ENCODE measurements at places on chromosomes 13 and 19.

DNA sequence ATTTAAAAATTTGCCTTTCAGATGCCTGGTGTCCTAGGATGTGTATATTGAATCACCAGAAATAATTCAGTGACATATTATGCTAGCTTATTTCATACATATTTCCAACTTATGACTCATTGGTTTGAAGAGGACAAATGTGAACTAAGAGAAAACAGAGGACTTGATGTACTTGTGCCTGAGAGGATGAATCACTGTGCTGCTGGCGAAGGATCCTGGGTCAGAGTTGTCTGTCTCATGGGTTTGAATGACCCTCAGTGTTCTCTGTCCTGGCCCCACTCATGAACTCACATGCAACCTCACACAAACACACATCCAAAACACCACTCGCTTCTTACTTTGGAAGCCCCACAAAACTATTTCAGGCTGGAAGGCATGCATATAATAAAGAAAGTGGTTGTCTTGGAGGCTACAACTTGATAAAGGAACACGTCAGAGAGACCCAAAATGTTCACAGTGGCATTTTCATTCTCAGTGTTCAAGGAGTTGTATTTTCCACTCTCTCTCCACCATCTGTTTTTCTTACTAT, 129.0 kb upstream of the SPRY2 start:
- no peak for DNase-seq

- no peak for DNase-seq
Measured at GRCh38 chr13:77874406-77874805, 44.2 kb downstream of the EDNRB start.

DNA sequence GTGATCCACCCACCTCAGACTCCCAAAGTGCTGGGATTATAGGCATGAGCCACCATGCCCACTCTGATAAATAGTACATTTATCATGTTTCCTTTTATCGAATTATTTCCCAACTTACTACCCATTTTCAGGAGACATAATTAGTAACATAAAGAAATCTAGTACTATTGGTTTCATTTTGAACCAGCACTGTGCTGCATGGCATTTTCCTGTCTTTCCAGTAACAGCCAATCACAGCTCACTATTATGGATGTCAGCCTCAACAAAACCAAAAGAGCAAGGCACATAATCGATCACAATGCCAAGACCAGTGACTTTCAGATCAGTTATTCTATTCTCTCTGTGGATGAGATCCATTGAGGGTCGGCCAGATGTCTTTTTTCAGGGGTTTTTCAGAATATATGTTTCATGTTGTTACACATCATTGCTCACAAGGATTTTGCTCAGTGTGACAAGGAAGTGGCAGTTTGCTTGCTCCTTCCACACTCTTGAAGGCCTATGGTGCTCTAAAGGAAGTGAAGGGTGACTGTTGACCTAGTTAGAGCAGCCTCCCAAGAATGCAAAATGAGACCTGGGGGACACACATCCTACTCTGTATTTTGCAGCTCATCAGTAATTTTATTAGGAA, 233.4 kb downstream of the KCNRG start:
- no peak for DNase-seq

DNA sequence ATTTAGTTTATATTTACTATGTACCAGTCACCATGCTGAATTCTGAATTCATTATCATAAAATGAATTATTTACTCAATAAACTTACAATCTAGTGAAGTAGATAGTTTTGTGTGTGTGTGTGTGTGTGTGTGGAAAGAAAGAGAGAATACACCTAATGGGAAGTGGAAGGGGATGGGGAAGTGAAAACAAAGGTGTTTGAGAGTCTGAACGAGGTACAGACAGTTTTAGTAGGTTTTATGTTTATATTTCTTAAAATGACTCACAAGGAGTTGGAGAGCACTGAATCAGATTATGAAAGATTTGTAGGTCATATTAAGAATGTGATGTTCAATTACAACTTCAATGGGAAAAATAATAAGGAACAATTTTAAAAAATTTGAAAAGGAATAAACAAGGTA, 1753.0 kb downstream of the SLITRK1 start:
- DNase-seq: no peak

- no peak for DNase-seq
Measured at GRCh38 chr19:42017040-42017439, 23.0 kb upstream of the ATP1A3 start.

GRCh38 chr13:45662162-45662561, 40.0 kb upstream of the CBY2 start:
- DNase-seq: no peak

- DNase-seq: no peak
Measured at GRCh38 chr13:109743706-109744453, 42.5 kb downstream of the IRS2 start.

GRCh38 chr19:19098084-19098702, 34.4 kb downstream of the SLC25A42 start:
- no peak for DNase-seq

GRCh38 chr13:34507630-34508029, 434.4 kb upstream of the NBEA start:
- DNase-seq: no peak

DNA sequence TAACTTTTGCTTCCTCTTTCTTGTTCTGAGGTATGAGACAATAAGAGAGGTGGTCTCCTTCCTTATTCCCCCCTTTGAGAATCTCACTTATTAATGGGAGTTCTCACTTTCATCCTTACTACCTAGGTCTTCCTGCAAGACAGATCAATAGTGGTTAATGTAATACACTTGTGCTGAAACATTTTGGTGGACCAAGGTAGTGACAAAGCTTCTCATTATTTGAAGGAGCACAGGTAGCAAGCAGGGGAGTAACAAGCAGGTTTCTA, 17.9 kb downstream of the ZNF700 start:
- DNase-seq: no peak

DNA sequence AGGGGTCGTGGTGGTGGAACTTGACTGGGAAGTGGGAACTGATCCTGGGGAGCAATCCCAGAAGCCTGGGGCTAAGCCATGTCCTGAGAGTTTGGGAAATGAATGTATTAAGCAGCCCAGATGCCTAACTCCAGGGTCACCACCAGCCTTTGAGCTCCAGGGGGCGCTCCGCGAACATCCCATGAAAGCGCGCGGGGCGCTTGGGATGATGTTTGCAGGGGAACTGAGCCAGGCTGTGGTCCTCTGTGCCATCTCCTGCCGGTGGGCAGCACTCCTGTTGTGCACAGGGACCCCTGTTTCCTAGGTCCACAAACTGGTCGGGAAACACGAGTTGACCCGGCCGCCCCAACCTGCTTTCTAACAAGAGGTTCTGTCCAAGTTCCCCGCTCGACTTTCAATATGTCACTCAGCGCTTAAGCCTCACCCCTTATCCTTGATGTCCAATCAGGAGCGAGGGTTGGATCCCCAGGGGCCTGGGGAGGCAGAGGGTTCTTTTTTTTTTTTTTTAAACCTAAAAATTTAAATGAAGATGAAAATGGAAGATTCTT, 14.4 kb downstream of the LEUTX start:
- DNase-seq: peak; percentile 15

- no peak for DNase-seq
Measured at GRCh38 chr19:49921871-49922795, 6.9 kb upstream of the ATF5 start.

- DNase-seq: no peak
Measured at GRCh38 chr19:52635786-52636570, 2.2 kb downstream of the ZNF83 start.

GRCh38 chr13:45737571-45738017, 35.5 kb downstream of the CBY2 start:
- no peak for DNase-seq

DNA sequence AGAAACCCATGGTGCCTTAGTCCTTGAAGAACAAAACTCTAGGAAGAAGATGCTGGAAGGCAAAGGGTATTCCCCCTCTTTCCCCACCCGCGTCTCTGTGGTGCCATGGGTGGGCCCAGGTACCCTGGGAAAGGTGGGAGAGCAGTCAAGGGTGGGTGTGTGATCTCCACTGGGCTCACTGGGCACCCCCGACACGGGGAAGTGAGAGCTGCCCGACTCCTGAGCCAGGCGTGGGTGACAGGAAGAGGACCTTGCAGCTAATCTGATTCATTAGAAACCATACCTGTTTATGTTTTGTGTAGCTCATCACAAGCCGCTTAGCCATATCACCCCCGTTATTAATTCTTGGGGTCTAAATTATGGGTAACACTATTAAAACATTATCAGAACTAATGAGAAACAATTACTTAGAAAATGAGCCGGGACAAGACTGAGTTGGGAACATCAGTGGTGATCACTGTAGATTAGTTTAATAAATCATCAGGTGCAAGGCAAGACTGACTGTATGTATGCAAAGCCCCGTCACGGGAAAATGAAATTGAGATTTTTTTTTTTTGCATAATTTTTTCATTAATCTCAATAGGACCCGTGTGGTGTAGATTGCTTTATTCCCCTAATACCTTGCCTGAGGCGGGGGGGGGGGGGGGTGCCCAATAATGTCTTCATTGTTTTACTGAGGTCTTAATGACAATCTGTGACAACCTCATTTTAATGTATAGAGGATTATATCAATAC, 77.3 kb downstream of the ZIC5 start:
- DNase-seq: no peak

- no peak for DNase-seq
Measured at GRCh38 chr19:30691819-30692166, 319.6 kb downstream of the ZNF536 start.

GRCh38 chr13:101398920-101399319, 17.4 kb downstream of the NALCN start:
- no peak for DNase-seq

DNA sequence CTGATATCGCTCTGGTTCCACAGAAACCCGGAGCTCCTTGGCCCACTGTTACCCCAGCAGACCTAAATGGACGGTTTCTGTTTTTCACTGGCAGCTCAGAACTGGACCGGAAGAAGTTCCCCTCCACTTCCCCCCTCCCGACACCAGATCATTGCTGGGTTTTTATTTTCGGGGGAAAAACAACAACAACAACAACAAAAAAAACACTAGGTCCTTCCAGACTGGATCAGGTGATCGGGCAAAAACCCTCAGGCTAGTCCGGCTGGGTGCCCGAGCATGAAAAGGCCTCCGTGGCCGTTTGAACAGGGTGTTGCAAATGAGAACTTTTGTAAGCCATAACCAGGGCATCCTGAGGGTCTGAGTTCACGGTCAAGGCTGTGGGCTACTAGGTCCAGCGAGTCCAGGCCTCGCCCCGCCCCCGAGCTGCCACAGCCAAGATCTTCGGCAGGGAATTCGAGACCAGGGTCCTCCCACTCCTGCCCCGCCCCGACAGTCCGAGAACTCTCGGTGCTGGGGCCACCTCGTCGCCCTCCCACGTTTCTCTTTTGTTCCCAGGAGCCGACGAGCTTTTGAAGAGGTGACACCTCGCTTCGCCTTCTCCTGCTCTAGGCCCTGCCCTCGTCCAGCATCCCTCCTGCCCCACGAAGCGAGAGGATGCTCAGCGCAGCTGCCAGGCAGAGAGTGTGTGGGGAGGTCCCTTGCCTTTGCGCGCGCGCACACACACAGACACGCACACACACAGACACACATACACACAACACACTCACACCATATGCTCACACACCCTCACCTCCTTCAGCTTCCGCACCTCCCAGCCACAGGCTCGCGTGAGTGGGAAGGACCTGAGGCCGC, 8.8 kb downstream of the ZIC2 start:
- DNase-seq: no peak

DNA sequence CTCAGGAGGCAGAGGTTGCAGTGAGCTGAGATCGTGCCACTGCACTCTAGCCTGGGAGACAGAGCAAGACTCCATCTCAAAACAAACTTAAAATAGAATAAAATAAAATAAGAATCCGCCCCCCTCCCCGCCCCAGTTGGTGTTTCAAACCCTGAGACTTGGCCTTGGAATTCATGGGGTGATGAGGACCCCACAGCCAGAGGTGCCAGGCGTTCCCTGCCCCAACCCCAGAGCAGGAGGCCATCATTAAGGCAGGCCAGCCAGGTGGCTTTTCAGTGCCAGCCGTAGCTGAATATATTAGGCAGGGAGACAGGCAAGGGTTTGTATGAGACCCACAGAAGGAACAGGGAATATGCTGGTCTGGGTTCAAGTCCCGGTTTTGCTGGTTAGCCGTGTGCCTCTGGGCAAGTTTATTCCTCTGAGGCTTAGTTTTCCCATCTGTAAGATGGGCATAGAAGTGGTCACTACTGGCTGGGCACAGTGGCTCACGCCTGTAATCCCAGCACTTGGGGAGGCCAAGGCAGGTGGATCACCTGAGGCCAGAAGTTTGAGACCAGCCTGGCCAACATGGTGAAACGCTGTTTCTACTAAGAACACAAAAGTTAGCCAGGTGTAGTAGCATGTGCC, 12.3 kb downstream of the HPN start:
- DNase-seq: no peak

- no peak for DNase-seq
Measured at GRCh38 chr13:105990256-105990958, 545.1 kb downstream of the EFNB2 start.

DNA sequence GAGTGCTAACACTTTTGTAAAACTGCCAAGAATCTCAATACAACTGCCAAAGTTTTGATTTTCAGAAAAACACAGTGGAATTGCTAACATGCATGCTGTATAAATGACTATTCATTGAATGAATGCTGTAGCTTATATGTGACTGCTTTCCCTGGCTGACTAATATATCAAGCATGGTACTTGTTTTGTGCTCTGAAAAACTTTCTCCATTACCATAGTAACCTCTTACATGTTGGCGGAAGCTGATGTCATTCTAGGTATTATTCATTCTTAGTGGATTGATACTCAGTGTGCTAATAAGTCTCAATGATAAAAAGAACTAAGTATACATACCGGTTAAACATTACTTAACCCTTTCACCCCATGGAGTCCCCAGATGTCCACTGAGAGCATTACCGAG, 166.1 kb upstream of the MYO16 start:
- DNase-seq: no peak

- no peak for DNase-seq
Measured at GRCh38 chr13:22903301-22903700, 277.5 kb upstream of the SGCG start.

DNA sequence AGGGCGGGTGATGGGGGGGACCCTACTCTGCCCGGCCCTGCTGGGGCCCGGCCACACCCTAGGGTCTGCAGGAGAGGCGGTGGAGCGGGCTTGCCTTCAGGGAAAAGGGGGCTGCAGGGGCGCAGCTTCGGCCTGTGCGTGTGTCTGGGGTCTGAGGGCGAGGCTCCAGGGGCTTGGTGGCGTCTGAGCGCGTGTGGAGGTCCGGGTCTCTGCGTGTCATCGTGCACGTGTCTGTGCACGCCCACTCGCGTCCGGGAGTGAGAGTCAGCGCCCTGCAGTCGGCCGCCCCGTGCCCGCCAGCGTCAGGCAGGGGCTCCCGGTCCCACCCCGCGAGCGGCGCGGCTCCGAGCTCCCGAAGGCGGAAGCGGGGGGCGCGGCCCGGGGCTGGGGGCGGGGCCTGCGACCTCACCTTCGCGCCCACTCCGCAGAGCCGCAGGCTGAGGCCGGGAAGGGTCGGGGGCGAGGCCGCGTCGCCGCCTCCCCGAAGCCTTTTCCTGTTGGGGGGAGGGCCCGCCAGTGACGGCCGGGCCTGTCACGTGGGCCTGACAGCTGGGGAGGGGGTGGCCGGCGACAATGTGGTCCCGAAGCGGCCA, at the start of gene ARHGAP45:
Gene ARHGAP45, plus strand, starts transcription at position 420 of the 593 bp plus-strand sequence. CDS start 239 bp downstream, outside the sequence.
- no peak for DNase-seq

DNA sequence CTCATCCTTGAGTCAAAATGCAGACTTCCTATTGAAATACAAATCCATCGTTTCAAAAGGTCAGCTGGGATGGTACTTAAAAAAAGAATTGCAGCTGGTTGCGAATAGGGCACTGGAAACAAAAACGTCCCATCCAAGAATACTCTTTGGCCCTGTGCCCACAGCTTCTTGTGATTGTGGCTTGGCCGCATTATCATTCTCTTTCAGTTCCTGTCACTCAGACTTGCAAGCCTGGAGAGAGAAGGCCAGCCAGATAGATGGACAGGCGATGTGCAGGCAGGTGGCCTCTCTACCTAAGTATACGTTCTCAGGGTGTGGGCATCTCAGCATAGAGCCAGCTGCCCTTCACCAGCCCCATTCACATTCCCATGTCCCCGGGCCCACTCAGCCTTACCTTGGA, 208.5 kb upstream of the ZNF536 start:
- DNase-seq: no peak
